ENCODE measurements at places on chromosomes 1 and 21.

DNA sequence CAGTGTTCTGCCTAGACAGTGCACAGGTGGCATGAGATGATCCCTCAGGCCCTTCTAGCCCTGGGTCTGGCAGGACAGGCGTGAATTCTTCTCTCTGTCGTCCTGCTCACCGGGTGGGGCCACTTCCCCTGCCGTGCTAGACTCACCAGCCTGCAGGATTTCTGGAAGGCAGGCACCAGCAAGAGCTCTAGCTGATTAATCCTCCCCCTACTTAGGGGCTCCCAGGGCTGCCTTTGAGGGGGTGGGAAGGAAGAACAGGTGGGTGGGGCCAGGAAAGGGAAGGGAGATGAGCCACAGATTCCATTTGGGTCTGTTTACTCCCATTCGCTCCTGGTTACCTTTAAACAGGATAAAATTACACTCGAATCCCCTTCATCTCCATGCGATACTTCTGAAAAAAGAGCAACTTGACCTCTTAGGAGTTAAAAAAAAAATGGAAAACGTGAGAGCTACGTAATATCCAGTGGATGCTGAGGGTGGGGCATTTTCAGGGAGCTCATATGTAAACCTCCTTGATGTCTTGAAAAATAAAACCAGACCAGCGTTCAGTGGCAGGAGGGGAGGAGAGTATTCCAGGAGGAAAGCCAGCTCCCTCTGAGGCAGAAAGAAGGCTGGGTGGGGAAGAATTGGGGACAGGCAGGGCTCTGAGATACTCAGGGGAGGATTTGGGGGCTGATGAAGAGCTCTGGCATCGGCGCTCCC, 665.5 kb downstream of the PTPRU start:
- no peak for DNase-seq

DNA sequence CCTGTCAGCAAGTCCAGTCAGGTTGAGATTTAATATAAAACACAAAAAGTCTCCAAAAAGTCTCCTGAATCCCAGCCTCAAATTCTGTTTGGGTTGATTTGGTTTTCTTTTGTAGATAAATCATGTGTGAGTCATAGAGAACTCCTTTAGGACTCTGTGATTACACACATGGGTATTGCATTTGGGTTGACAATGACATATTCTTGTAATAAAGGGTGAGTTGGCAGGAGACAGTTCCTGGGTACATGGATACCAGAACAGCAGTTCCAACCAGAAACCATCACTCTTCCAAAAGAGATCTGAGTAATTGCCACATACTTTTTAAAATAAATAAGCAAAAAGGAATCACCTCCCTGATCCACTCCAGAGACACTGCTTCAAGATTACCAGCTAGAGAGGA, 8.9 kb downstream of the CR2 start:
- peak; percentile 9 for DNase-seq

GRCh38 chr1:38031513-38031866, 15.1 kb downstream of the POU3F1 start:
- DNase-seq, result no peak

GRCh38 chr1:50822035-50822776, 137.9 kb downstream of the FAF1 start:
- no peak for DNase-seq

- DNase-seq, result peak; percentile 83
Measured at GRCh38 chr1:46179138-46180081, 3.1 kb upstream of the P3R3URF start.

DNA sequence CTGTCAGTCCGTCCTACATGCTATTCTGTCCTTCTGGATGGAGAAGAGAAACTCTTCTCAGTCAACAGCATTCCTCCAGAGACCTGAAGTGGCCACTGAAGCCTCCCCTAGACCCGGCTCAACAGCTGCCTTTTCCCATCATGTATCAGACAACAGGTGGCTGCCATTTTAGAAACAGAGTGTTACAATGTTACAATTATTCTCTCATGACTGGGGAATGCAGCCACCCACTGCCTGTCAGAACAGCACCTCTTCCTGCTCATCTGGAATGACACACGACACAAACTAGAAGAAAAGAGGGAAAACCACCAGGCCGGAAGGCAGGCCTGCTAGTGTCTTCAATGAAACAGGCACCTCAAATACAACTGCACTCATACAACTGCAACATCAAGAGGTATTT, 105.3 kb downstream of the PGBD5 start:
- no peak for DNase-seq

GRCh38 chr1:107254306-107254705, 113.5 kb downstream of the NTNG1 start:
- DNase-seq, result no peak

DNA sequence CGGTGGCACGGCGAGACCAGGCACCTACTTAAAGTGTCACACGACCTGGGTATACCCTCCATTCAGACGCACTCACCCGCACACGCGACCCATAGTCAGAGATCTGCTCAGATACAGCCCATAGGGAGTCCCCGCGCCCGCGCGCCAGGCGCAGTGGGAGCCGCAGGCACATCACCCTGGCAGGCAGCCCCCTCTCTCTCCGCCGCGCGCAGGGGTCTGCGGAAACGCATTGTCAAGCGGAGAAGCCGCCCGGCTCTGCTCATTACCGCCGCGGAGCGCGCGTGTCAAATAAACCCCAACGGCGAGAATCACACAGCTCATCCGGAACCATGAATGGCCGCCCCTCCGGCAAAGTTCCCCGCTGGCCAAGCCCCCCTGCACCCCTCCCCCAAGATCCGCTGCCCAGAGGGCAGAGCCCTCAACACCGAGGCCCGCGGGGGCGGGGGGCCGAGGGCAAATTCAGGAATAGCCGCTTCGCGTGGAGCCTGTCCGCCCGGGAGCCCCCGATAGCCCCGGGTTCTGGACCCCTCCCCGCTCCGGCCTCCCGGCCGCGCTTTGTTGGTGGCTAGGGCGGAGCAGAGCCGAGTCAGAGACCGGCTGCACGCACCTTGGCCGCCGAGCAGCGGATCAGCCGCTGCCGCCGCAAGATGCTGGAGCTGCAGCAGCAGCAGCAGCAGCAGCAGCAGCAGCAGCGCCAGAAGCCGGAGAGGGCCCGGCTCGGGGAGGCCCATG, 522 bp downstream of the LRP8 start:
- no peak for DNase-seq

- no peak for DNase-seq
Measured at GRCh38 chr1:229874609-229875008, 192.4 kb upstream of the GALNT2 start.

GRCh38 chr21:25292396-25292795, 314.9 kb downstream of the MRPL39 start:
- DNase-seq, result no peak

GRCh38 chr1:15286452-15286851, 39.4 kb downstream of the FHAD1 start:
- no peak for DNase-seq

GRCh38 chr1:207903767-207904166, 7.2 kb downstream of the CD34 start:
- DNase-seq, result no peak

- peak; percentile 37 for DNase-seq
Measured at GRCh38 chr1:239814306-239814881, 277.3 kb upstream of the FMN2 start.

DNA sequence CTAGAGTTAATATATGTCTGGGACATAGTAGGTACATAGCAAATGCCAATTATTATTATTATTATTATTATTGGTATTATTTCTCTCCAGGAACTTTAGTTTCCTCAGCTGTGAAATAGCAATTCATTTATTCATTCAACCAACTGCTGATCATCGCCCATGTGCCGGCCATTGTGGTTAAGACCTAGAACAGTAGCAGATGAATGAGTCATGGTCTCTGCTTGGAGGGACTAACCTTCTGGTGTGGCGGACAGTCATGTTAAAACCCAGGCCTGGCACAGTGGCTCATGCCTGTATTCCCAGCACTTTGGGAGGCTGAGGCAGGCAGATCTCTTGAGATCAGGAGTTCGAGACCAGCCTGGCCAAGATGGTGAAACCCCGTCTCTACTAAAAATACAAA, 23.8 kb upstream of the LDLRAP1 start:
- peak; percentile 82 for DNase-seq

All from AG10803 (cell line).